ENCODE measurements at places on chromosomes 16 and 17.

- DNase-seq = no peak
These were observed 30.4 kb downstream of the TRAF4 start for GRCh38 chr17:28774206-28774605.

DNA sequence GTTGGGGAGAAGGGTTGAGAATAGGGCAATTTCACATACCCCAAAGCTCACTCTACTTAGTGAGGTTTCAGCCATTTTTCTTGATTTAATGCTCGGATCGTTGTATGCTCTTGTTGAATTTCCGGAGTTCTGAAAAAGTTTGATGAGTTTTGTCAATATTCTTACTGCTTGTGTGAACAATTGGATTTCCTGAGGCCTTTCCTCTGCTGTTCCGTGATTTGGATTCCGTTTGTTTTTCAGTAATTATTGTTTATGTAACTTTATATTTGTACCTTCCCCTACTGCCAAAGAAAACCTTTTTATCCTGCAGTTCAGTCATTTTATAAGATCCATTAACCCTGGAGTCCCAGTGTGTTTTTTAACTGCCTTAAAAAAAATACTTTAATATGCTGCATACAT lies 62.9 kb downstream of the PHKB start:
- no peak for DNase-seq

DNA sequence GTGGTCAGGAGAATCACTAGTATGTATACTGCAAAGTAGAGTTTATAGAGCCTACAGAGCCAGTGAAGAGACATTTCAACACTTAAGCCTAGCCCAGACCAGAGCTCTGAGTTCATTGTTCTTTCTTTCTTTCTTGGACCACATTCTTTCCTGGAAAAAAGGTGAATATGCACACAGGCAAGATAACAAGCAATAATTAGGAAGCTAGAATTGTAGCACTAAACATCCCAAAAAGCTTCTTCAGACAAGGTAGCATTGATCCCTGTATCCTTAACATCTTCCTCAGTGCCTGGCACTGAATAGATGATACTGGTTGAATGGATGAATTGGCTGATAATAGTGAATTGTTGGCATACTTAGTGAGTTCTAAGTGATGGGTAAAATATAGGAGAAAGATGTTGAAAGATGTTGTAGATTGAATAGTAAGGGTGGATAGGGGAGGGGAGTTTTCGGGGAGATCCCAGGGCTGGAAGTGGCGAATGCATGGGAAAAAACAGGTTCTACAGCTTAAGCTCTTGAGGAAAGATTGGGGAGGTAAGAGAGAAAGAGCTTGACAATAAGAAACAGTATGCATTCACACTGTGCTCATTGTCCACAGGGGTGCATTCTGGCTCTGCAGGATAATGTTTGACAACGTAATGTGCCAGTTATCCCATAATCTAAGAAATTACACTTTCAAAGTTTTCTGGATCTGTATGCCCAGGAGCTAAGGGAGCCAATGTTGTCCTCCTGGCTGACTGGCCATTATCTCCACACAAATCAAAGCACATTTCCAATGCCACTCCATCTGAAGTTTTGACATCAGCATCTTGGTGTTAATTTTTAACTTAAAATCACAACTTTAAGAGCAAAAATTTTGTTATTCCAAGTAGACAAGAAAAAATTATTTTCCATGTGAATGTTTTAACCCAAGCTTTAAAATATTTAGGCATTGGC lies 35.6 kb downstream of the TUBD1 start:
- no peak for DNase-seq

DNA sequence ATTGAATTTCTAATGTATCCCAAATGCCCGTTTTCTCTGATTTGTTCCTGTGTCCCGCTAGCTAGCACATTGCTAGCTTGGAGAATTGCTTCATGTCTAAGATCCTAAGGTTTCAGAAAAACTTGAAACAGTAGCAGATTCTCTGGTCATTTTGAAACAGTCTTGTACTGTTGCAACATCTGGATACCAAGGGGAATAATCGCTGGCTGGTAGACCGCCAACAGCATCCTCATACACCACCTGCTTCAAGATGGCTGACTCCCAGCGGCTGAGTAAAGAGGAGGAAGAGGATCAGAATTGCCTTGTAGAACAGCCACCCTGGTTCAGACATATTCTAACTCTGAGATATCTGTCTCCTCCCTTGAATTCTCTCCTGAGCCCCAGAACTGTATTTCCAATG lies 226.7 kb upstream of the ELAC2 start:
- DNase-seq = peak; percentile 70

- DNase-seq = no peak
These were observed 4.8 kb upstream of the ABCA5 start for GRCh38 chr17:69331756-69332155.

GRCh38 chr17:28747051-28747691 lies 3.4 kb downstream of the TRAF4 start:
- DNase-seq = no peak

GRCh38 chr16:85090181-85090580 lies 22.1 kb downstream of the CIBAR2 start:
- DNase-seq = no peak
